Heart left ventricle (tissue), 16 donors: ENCODE measurements at places on chromosomes 16 and 17.

GRCh38 chr16:53449816-53450517, 15.7 kb downstream of the RBL2 start:
- no peak for DNase-seq

GRCh38 chr16:8686031-8686621, 11.7 kb downstream of the ABAT start:
- peak; percentile 74 for DNase-seq

GRCh38 chr16:12543700-12544476, 259.8 kb downstream of the CPPED1 start:
- no peak for DNase-seq

GRCh38 chr17:73393962-73394361, 82.2 kb upstream of the CDC42EP4 start:
- DNase-seq = no peak
